ENCODE measurements at places on chromosomes 13 and 19.

- no peak for DNase-seq
Measured at GRCh38 chr13:99055735-99056134, 77.9 kb upstream of the DOCK9 start.

GRCh38 chr19:40954573-40954972 is 36.5 kb upstream of the CYP2B6 start:
- DNase-seq = no peak

- DNase-seq = no peak
Measured at GRCh38 chr13:22200440-22200839, 529.6 kb downstream of the FGF9 start.

DNA sequence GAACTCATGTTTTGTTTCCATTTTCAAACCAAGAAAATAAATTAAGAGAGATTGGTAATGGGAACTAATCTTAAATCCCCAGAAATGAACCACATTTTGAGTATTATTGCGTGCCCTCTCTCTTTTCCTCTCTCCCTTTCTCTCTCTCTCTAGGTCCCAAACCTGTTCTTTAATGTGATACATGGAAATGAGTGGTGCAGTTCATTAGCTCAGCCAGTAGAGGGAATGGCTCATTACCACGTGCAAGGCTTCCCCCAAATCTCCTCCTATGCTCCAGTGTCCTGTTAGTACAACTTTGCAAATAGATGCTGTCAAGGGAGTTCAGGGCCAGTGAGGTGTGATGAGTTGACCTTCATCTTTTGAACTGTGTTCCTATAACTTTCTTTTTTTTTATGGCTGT is 178.4 kb downstream of the FGF9 start:
- DNase-seq = no peak

- no peak for DNase-seq
Measured at GRCh38 chr19:28972058-28972852, 240.7 kb downstream of the UQCRFS1 start.

GRCh38 chr13:106118050-106118449 is 417.4 kb downstream of the EFNB2 start:
- no peak for DNase-seq

DNA sequence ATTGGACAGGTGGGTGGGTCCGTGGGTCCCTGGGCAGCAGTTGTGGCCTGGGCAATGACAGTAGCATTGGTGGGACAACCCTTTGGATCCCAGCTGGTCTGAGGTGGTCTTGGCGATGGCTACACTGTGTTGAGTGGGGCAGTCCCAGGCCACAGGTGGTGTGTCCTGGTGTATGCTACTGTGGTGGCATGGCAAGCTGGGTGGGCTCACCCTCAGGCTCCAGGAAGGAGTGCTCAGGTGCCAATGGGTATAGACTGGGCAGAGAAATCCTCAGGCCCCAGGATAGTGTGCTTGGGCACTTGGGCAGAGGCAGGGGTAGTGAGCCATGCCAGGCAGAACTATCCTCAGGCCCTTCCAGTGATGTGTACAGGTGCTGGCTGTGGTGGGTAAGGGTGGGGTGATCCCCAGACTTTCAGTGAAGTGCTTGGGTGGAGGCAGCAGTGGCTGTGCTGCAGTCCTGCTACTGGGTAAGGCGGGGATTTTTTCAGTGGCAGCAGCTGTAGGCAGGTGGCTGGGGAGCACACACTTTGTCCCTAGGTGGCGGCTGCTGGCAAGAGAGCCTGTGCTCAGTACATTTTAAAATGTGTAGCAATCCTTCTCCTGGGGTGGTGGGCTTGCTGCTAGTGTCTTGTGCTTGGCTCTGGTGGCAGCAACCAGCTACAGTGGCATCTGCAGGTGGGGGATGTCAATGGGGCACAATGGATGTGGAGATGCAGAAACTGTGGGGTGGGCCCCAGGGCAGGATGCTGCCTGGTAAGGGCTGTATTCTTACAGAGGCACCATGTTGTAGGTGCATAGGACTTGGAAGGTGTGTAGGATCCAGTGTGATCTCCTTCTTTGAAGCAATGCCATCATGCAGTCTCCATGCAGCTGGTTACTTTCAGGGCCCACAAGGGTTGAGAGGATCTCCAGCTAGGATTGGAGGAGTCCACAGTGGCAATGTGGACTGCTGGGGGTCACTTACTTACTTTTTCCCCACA is 64.9 kb downstream of the DNAJC3 start:
- DNase-seq = no peak

DNA sequence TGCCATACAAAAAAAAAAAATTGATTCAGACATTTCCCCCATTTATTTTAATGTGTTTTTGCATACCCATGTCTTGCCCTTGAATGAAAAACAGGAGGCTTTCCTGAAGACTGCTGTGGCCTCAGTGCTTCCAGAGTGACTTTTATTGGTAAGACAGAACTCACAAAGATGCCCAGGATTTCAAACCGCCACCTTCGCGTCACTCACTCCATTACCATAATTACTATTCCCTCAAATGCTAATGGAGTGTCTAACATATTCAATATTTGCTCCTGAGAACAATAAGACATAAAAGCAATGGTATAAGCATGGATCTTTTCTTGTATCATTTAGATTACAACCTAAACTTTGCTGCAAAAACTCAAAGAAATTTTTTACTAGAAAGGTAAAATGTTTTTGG is 282.2 kb upstream of the SOX21 start:
- no peak for DNase-seq

GRCh38 chr13:101181076-101181685 is 235.1 kb downstream of the NALCN start:
- no peak for DNase-seq

All from T-helper 2 cell treated with Interferon-gamma antibody and Interleukin-4, amounts not matched to agents 5 μg/mL and 100 μg/mL, for 36 hours (primary cell).